Endothelial cell (in vitro differentiated cells): ENCODE measurements at places on chromosomes 11 and 22.

GRCh38 chr11:45677770-45678512 lies 12.5 kb upstream of the CHST1 start:
- DNase-seq = no peak

GRCh38 chr11:95588821-95589220 lies 200.8 kb downstream of the FAM76B start:
- no peak for DNase-seq

GRCh38 chr22:29397791-29398190 lies 9.4 kb upstream of the AP1B1 start:
- DNase-seq = no peak

GRCh38 chr11:92907671-92908070 lies 61.8 kb upstream of the MTNR1B start:
- DNase-seq = no peak

GRCh38 chr22:46085828-46086576 lies 64.3 kb upstream of the PPARA start:
- no peak for DNase-seq

DNA sequence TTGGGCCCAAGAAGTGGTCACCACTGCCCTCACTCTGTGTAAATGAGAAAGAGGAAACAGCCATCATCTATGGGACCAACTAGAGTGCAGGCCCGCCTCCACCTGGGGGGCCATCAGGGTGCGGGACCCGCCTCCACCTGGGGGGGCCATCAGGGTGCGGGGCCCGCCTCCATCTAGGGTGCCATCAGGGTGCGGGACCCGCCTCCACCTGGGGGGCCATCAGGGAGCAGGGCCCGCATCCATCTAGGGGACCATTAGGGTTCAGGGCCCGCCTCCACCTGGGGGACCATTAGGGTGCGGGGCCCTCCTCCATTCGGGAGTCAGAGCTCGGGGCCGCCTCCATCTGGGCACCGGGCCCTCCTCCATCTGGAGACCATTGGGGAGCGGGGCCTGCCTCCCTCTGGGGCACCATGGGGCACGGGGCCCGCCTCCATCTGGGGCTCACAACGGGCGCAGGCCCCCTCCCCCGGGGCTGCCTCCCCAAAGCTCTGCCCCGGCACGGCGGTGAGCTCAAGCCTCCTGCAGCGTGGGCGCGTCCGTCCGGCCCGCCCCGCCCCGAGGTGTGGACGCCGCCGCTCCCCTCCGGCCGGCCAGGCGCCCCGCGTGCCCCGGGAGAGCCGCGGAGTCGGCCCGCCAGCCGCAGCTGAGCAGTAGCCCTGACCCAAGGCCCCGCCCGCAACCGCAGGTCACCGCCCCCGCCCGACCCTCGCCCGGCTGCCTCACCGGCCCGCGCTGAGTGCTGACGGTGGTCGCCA lies 512 bp downstream of the TOLLIP start:
- DNase-seq = no peak

- peak; percentile 90 for DNase-seq
Measured at GRCh38 chr11:119373921-119374631, 7.4 kb downstream of the USP2 start.

DNA sequence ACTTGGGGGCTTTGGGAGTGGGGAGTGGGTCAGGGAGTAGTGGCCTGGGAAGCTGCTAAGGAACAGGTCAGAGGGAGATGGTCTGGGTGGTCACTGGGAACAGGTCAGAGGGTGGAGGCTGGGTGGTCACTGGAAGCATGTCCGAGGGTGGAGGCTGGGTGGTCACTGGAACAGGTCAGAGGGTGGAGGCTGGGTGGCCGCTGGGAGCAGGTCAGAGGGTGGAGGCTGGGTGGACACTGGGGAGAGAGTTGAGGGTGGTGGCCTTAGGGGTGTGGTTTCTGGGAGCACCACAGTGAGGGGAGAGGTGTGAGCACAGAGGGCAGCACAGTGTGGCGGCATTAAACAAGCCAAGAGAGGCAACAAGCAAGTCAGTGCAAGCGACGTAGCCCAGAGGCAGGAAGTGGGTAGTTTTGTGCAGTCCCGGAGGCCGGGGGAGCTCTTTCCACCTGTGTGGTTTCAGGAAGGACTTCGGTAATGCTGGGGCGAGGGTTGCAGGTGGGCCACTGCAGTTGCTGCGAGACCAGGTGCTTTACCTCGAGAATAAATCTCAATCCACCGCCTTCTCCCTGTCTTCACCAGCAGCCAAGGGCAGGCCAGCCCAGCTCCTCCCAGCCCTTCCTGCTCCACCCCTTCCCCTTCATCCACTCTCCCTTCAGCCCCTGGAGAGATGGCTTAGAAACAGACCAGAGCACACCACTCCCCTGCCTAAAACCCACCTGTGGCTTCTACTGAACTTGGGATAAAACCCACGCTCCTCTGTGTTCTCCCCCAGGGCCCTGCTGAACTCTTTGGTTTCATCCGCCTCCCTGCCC lies 3.2 kb upstream of the CACNA1I start:
- DNase-seq = no peak

- no peak for DNase-seq
Measured at GRCh38 chr22:41648432-41648831, 27.3 kb downstream of the XRCC6 start.

DNA sequence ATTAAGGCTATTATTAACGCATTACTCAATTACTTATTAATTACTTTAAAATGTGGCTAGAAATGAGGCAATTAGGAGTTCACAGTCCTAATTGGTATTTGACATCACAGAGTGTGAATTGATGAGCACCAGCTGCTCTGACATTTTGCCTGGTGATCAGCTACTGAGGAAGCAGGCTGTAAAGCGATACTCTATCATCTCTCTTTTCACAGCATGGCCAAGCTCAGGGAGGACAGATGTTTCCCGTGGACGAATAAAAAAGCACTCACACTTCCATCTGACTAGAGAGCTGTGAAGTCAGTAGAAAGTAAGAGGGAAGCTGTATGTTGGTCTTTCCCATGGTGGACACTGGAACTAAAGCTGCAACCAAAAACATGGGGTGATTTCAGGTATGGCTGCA lies 29.1 kb upstream of the SYT9 start:
- DNase-seq = no peak

- DNase-seq = no peak
Measured at GRCh38 chr22:46490538-46490937, 46.9 kb downstream of the CELSR1 start.

GRCh38 chr11:131483453-131483852 lies 113.0 kb downstream of the NTM start:
- no peak for DNase-seq

- no peak for DNase-seq
Measured at GRCh38 chr22:30212363-30212995, 34.1 kb downstream of the LIF start.

GRCh38 chr11:111571829-111572501 lies 30.3 kb upstream of the SIK2 start:
- DNase-seq = no peak
